ENCODE measurements at places on chromosomes 16 and 17.
A peak's percentile ranks its signal among the peaks of the same experiment; 100 is the strongest.

GRCh38 chr17:14745541-14745940, 444.7 kb downstream of the HS3ST3B1 start:
- DNase-seq = no peak

DNA sequence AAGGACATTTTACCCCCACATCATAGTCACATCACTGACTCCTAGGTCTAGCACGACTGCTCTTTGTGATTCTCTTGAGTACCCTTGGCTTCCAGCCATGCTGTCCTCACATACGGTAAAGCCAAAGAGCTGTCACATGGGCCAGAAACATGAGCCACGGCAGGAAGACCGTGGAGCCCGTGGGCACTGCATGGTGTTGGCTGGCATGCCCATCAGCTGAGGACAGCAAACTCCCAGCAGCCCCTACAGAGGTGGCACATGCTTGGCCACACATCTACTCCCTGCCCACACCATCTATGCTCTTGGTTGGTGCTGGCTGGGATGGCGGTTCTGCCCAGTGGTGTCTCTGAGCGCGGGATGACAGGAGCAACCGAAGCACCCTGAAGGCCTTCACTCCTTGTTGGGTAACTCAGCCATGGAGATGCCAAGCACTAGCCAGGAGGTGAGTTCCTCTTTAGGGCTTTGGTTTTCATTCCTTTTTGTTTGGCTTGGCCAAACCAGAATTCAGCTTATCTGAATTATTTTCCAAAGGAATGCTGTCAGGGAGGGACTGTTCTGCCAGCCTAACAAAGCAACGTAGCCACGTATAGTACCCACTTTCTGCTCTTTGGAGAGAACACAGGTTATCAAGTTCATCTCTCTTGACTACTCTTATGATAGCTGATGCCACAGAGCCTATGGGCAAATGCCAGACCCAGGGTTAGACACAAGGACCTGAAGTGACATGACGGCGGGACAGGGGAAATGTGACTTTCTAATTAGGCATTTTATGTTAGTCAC, 10.0 kb downstream of the TNFAIP1 start:
- no peak for DNase-seq

DNA sequence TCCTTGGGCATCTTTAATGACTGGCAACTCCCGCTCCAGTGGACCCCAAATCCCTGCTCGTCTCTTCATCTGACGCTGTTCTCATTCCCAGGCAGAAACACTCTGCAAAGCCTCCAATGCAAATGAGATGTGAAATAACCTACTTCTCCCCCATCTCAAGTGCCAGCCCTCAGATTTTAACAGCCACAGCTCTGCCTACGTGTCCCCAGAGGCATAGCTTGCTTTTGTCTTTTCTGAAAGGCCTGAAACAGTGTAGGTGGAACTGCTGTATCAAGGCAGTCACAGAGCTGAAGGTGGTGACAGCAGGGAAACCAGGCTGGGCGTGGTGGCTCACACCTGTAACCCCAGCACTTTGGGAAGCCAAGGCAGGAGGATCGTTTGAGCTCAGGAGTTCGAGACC, 14.7 kb downstream of the RPH3AL start:
- DNase-seq = no peak

DNA sequence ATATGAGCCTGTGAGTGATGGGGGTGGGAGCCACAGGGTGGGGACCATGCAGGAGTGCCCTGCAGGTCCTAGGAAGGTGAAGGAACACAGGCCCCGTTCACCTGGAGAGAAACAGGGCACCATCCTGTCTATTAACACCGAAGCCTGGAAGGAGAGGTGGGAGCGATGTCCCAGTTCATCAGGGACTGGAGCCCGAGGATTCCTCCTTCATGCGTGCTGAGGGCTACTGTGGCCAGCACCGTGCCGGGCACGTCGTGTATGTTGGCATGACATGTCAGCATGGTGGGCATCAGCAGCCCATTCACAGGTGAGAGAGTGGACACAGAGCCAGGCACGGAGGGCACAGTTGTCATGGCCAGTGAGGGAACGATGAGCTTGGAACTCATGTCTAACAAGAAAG, 1.4 kb downstream of the WFIKKN2 start:
- no peak for DNase-seq

DNA sequence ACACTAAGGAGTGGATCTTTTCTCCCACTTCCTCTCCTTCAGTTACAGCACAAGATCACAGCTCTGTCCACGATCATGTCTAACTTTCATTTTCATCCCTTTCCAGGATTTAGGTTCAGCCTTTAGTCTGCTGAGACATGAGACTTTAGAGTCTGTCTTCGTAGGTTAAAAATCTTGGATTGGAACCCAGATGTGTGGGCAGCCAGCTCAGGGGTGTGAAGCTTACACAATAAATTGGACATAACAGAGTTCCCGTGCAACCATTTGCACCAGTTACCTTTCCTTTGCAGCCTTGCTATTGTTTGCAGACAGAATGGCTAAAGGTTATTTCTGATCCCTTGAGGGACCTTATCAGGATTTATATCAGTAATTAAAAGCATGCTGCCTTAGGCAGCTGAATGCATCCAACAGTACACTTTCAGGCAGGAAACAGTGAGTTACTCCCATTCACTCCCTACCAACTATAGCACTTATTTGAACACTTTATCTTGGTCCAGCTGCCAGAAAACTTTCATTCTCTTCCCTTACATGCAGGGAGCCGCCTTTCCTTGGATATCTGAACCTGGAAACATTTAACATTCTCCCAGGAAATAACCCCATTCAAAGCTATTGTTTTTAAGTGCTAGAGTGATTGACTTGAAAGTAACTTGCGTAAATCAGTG, 87.3 kb downstream of the TMEM100 start:
- DNase-seq = no peak

DNA sequence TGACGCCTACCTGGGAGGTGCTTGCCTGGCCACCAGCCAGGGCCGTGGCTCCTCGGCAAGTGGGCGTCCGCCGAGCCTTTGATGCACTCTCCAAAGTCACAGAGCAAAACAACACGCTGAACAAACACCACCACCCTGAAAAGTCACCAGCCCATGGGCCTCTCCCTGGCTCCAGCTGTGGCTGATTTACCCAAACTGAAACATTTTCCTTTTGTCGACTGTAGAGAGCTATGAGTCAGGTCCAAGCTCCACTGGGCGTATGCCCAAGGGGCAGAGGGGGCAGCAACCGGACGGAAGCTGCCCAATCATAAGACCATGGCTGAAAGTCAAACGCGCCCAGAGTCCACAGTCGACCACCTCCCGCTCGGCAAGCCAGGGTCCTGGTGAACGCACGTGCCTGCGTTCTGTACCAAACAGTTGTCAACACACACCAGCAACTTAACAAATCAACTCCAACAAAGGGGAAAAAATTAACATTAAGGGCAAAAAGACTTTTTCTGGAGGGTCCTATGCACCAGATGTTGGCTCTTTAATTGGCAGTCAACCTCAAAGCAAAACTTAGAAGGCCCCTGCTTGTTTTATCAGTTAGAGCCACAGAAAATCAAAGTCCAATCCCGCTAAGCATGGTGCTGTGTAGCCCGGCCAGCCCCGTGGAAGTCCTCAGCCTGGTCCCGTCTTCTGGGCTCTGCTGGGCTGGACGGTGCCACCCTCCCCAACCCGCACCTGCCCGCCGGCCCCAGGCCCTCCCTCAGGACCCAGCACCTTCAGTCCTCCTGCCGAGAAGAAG, 47.3 kb downstream of the TBC1D16 start:
- DNase-seq = no peak

DNA sequence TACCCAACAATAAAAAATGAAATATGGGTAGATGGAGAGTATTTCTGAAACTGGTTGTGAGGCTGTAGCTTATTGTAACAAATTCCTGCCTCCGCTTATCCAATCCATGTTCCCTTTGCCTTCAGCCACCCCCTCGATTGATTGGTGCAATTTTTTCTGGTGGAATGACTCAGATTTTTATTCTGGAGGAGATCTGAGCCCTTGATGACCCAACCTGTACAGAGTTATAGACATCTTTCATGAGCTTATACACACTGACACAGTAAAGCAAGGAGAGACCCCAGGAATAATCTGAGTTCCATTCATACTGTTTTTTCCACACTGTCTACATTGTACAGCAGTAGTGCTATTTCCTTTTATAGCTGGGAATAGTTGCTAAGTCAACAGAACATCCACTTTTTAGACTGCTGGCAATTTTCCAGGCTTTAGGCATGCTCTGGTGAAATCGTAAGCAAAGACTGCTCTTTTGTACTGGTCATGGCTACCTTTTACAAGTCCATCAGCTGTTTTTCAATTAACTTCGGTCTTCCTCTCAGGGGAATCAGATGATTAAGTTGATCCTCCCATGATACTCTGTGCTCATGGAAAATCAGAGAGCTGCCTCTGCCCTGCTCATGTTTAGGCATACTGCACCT, 30.1 kb downstream of the CCL4 start:
- DNase-seq = no peak

- DNase-seq = peak; percentile 67
Measured at GRCh38 chr17:50199803-50200456, 1.5 kb downstream of the COL1A1 start.

- no peak for DNase-seq
Measured at GRCh38 chr17:60145006-60145935, 4.5 kb upstream of the CA4 start.

DNA sequence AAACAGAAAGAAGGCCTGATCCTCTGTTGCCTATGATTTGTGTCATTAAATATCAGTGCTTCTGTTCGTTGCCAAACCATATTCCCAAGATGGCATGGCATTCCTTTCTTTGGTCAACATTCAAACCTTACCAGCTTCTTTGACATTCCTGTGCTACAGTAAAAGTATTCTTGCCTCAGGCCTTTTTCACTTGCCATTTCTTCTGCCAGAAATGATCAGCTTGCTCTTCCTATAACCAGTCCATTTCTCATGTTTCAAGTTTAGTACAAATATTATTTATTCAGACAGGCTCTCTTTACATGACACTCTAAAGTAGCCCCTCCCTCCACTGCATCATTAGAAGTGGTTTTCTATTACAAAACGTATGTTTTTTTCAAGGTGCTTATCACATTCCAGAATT, 278.3 kb downstream of the KCNJ2 start:
- no peak for DNase-seq

DNA sequence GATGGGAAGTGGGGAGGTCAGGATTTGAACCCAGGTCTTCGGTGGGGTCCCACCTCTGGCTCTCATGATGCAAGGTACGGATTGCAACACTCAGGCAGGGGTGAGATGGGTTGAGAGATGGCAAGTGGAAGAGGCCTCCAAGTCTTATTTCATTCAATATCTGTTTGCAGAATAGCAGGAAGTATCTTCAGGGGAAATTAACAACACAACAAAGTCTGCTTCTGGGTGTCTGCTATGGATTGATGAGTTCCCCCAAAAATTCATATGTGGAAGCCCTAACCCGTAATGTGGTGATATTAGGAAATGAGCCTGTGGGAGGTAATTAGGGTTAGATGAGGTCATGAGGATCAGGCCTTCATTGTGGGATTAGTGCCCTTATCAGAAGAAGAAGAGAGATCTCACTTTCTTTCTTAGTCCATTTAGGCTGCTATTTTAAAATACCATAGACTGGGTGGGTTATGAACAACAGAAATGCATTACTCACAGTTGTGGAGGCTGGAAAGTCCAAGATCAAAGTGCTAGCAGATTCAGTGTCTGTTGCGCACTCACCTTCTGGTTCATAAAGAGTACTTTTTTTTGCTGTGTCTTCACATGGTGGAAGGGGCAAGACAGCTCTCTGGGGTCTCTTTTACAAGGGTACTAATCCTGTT, 4.4 kb upstream of the CD300H start:
- no peak for DNase-seq

GRCh38 chr17:73624496-73624988, 19.7 kb downstream of the SDK2 start:
- DNase-seq = no peak

- no peak for DNase-seq
Measured at GRCh38 chr17:29582254-29582765, 7.1 kb downstream of the GIT1 start.

DNA sequence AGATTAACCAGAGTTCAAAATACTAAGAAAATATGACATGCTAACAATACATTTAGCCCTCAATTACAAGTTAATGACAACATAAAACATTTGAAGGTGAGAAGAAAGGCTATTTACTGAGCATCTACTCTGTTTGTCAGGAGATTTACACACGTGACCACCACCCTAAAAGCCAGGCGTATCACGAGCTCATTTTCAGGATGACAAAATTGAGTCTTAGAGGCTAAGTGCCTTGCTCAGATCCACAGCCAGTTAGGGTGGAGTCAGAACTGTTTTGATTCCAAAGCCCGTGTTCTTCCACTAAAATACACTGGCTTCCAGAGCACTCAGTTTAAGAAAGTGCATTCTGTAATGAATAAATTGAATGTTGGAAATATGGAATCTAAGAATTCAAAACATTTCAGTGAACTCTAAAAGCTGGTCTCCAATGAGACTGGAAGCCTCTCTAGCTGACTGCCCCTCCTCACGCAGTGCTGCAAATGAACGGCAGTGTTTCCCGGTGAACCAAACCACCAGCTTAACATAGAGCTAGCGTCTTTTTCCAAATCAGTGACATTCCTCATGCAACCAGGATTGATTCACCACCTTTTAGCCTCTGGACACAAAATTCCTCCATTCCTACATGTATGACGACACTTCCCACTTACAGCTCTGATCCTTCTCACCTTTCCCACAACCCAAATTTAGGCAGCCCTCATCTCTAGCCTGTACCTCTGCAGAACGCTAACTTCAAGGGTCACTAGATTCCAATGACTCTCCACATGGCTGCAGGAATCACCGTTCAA, 5.9 kb downstream of the ZDHHC7 start:
- no peak for DNase-seq

DNA sequence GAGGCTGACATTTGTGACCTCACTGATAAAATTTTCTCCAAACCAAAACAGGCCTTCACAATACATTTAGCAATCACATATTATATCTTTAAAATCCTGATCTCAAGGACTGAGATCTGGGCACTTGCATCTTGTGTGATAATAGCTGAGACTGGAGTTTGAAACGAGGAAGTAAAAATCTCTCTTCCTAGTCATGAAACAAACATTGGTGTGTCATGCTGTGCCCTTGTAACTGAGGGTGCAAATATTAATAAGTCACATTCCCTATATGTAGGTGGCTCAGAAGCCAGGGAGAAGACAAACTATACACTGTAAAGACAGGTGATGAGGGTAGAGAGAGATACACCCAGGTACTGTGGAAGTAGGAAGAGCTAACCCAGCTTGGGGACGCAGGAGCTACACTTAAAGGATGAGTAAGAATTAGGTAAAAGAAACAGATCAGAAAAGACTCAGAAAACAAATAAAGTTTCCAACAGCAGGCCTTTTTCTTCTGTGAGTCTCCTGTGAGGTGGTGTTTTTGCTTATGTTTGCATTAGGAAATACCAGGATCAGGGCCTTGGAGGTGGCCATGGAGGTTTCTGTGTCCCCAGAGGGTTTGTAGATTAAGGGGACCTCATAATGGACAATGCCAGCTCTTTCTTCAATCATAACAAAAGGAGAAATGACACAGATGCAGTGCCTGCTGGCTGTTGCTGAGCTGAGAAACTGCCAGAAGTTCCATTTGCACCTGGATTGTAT, 335.7 kb downstream of the GRIN2A start:
- no peak for DNase-seq

DNA sequence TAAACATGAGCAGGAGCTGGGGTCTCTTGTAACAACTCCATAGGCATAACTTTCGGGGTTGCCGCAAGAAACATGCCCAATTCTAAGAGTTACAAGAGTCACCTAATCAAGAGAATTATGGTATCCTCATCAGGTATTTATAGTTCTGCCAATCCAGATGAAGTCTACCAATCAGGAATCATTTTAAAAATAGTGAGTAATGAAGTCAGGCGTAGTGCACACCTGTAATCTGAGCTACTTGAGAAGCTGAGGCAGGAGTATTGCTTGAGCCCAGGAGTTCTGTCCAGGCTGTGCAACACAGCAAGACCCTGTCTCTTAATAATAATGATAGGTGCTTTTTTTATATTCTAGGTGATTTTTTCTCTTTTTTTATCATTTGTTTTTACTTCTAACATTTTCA, 128.5 kb upstream of the RBL2 start:
- no peak for DNase-seq

GRCh38 chr17:41486809-41487530, 2.7 kb downstream of the KRT36 start:
- no peak for DNase-seq
